ENCODE measurements at places on chromosomes 3 and 15.
A peak's percentile ranks its signal among the peaks of the same experiment; 100 is the strongest.

DNA sequence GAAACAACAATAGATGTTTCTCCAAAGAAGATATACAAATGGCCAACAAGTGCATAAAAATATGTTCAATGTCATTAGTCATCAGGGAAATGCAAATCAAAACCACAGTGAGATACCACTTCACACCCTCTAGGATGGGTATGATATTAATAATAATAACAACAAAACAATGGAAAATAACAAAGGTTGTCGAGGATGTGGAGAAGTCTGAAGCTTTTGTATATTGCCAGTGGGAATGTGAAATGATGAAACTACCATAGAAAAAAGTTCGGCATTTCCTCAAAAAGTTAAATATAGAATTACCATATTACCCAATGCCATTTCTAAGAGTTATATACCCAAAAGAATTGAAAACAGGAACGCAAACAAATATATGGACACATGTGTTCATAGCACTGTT is 10.8 kb downstream of the BHLHE40 start:
- no peak for DNase-seq

DNA sequence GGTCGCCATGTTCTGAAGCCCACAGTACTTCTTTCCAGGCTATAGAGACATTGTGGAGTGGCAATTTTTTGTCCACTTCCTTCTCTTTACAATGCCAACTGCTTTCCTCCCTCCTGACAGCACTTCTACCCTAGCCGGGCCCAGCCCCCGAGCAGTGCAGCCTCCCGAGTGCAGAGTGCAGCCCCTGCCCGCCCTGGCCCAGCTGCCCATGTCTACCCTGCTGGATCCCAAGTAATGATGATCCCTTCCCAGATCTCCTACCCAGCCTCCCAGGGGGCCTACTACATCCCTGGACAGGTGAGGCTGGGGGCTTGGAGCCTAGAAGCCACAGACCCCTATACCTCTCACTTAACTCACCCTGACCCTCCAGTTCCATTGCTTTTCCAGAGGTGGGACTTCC is 2.8 kb downstream of the EIF4G1 start:
- no peak for DNase-seq

- peak; percentile 55 for DNase-seq
Measured at GRCh38 chr3:194565597-194566190, 67.5 kb downstream of the TMEM44 start.

DNA sequence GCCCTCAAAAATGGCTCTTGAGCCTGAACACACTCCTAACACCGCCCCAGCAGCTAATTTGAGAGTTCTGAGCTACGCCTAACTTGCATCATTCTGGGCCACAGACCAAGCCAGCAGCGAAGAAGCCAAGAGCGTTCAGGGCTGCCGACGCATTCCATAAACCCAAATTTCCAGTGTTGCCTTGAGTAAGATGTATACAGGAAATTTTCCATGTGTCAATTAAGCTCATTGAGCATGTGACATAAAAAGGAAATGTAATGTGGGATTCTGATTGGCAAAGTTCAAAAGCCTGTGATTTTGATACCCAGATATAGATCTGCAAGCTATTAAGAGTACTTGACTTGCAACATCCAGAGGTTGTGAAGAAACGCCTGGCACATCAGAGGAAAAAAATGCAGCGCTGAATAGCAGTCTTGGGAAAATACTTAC is 148.6 kb upstream of the NR2F2 start:
- DNase-seq = no peak

Data from GM23338 (cell line).